ENCODE measurements at places on chromosomes 16 and 17.

DNA sequence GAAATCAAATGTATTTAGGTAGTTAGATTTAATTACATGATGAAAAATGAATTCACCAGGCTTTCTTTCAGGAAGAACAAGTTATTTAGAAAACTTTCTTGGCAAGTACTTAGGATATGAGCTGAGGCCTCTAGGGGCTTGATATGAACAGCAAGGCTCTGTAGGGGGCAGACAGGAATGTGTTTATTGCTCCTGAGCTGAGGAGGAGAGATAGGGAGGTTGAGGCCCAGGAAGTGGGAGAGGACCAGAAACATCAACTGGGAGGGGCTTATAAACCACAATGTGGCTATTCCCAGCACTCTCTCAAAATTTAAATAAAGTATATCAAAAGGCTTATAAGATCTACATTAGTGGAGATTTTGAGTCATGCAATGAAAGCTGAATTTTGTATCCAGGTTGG, 154.0 kb upstream of the MAF start:
- DNase-seq, result no peak

GRCh38 chr17:30380643-30381339, 2.1 kb downstream of the CPD start:
- DNase-seq, result no peak

- no peak for DNase-seq
These were observed 513 bp downstream of the CRLF3 start for GRCh38 chr17:30824002-30824355.

- no peak for DNase-seq
These were observed 194.5 kb downstream of the FOXL1 start for GRCh38 chr16:86772671-86773353.

- no peak for DNase-seq
These were observed 29.5 kb upstream of the DNAI2 start for GRCh38 chr17:74244548-74244947.

- DNase-seq, result no peak
These were observed 3.2 kb downstream of the DNAH17 start for GRCh38 chr17:78573955-78574354.

GRCh38 chr16:31428279-31428597, at the start of gene COX6A2:
Gene COX6A2 (minus strand): TSS chr16:31428360. CDS start chr16:31428325, 35 bp downstream.
- no peak for DNase-seq

DNA sequence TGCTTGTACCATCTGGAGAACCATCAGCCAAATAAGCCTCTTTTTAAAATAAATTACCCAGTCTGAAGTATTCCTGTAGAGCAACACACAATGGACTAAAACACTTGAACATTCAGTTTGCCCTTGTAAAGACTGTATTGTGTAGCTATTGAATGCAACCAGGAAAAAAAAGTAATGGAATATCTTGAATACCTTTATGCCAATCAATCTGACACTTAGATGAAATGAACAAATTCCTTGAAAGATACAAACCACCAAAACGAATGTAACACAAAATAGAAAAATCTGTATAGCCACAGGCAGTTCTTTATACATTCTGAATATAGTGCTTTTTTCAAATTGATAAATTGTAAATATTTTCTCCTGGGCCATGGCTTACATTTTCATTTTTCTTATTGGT, 63.3 kb upstream of the KCNJ16 start:
- no peak for DNase-seq

GRCh38 chr17:81561494-81561885, 9.3 kb upstream of the FAAP100 start:
- DNase-seq, result no peak

DNA sequence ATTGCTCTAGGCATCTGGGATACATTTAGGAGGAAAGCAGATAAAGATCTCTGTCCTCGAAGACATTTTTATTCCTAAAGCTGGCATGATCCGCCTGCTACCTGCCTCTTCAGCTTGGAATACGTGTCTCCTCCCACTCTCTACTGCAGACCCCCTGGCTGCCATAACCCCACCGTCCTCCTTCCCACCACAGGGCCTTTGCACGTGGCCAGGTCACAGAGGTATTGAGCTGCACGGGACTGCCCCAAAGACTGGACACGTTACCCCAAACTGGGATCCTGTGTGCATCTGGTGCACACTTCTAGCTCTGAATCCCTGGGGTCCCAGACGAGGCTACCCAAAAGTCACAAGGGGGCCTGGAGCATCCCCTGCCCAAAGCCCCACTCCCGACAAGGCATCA, 351.2 kb upstream of the EEF2KMT start:
- DNase-seq, result no peak

DNA sequence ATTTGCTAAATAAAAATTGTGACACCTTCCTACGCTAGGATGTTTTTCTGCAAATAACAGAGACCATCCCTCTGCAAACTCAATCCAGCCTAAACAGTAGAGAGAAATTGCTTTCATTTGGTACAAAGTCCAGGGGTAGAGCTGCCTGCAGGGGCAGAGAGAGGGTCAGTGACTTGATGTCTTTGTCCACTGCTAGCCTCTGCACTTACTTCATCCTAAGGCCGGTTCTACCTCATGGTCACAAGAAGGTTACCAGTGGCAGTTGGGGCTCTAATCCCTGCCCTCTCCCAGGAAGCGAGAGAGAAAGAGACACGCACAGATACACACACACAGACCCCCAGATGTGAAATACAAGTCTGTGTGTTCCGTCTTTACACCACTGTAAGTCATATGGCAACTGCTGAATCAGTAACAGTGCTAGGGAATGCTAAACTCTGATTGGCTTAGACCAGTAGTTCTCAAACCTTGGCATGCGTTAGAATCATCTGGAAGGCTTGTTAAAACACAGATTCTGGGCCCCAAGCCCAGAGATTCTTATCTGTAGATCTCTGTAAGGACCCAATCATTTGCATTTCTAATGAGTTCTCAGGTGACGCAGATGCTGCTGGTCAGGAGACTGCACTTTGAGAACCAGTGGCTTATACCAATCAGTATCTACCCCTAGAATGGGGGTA, 13.1 kb upstream of the LPCAT2 start:
- no peak for DNase-seq

DNA sequence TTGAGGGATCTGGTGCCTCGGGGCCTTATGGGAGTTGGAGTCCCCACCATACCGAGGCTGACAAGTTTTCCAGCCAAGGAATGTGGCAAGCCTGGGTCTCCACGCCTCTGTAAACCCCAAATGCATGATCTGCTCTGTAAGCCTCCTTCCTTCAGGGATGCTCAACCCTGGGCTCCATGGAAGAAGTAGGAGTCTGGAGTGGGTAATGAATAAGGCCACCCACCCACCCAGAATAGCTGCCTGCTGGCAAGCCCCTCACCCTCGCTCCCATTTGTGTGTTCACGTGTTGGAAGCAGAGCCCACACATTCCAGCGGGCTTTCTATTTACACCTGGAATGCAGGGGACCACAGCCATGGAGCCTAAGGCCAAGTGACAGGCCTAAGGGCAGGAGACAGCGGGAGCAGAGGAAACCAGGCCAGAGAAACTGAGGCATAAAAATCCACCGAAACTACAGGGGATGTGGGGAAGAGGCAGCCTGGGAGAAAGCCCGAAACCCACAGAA, 4.4 kb downstream of the DLG4 start:
- DNase-seq, result no peak

GRCh38 chr16:66360624-66361324, 5.7 kb upstream of the CDH5 start:
- DNase-seq, result no peak

DNA sequence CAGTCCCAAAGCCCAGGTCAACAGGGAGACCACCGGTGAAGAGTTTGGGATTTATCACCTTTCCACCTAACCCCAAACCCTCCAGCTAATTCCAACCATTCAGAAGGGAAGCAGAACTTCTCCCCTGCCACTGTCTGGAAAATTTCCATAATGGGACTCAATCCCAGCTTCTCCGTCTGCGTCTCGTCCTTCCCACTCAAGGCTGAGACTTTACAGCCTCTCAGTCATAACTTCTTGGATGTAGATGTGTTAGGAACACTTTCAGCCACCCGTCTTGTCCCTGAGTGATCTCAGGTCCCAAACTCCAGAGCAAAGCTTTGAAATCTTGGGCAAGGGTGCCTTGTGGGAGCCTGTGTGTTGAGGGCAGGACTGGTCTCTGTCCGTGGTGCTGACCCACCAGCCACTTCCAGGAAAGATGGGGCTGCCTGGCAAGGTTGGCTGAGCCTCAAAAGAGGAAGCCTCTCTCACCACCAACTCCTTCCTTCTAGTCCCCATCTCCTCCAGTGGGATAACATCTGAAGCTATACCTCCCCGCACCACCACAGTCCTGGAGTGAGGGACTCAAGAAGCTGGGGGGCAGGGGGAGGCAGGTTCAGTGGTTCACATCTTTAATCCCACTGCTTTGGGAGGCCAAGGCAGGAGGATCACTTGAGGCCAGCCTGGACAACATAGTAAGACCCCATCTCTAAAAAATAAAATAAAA, 9.3 kb downstream of the GAS2L2 start:
- no peak for DNase-seq

GRCh38 chr16:85605912-85606841, 6.9 kb upstream of the GSE1 start:
- no peak for DNase-seq

DNA sequence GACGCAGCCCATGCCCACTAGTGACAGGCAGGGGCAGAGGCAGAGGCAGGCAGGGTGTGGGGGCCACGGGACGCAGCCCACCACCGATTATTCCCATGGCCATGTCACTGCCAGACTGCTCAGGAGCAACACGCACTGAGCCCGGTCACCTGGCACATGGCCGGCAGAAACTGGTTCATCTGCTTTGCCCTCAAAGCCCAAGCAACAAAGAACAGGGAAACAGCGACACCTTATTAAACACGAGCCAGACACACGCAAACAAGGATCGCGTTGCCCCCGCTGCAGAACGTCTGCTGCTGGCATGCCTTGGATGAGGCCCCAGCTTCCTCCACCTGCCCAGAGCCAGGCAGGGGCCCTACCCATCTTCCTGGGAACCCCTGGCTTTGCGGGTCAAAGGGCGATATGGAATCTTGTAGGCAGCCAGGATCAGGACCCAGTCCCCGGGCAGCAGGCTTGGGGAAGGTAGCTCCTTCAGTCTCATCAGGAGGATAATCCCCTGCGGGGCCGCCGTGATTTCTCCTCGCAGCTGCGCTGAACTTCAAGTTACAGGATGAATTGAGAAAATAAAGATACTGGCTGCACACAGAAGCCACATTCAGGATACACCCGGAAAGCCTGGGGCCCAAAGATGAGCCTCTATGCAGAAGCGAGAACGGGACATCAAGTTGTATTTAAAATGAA, 4.8 kb downstream of the TBC1D16 start:
- DNase-seq, result no peak

DNA sequence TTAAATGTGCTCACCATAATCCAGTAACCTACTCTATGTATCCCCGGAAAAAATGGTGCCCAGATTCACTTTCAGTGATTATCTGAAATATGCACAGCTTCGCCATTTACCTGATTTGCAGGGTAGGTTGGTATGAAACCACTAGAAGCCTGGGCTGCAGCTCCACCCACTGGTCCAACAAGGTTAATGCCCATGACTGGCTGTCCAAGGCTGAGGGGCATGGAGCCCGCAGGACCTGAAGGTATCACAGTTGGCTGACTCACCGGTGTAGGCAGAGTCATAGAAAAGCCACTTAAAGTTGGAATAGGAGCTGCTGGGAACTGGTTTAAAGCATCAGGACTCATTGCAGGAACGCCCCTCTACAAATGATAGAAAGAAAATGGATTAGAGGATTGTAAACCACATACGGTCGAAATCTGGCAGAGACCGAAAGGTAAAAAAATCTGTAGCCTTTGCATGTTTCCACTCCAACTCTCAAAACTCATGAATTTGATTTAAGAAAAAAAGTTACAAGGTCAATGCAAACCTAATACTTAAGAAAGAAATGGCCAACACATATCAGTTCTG, 38.6 kb downstream of the SYNRG start:
- DNase-seq, result no peak

GRCh38 chr17:49572226-49572625, 3.4 kb upstream of the NXPH3 start:
- DNase-seq, result no peak

- DNase-seq, result no peak
These were observed 3.1 kb upstream of the KCNJ12 start for GRCh38 chr17:21373036-21373435.

DNA sequence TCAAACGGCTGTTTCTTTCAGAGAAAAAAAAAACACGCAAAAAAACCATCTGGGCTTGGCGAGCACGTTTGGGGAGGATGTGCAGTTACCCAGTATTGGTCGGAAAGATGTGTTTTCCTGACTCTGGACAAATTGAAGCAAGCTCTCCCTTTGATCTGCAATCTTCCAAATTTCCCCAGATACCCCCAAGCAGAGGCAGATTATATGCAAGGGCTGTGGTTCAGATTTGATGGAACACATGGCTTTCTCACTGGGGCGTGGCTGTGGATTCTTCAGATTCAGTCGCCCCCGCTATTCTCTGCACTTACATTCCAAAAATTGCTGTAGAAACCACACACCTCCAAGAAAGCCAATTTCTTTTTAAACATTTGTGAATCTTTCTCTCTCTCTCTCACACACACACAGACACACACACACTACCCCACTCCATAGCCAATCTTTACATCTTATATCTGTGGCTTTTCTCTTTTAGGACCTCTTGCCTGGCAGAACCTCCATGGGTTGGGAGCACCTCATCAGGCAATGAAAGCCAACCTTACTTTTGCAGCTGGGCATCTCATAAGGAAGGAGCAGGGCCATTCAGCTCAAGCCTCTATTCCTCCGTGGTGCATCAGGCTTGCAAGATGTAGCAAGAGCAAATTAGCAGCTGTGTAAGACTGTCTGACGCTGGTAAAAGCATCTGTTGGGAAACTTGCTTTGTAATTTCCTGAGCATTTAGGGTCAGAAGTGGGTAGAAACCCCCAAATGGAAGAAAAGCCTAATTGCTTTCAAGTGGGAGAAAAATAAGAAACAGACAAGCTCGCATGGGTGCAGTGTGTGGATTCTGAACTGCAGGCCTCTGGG, 103.9 kb upstream of the FAM20A start:
- DNase-seq, result no peak

DNA sequence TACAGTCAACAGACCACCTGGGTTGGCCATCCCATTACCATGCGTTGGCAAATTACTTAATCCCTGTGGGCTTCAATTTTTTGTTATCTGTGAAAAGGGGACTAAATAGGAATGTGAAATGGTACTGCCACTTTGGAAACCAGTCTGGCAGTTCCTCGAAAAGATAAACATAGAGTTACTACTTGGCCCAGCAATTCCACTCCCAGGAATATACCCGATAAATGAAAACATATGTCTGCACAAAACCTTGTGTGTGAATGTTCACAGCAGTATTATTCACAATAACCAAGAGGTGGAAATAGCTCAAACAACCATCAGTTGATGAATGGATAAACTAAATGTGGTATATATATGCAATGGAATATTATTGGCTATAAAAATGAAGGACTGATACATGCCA, 87.9 kb downstream of the TANGO6 start:
- no peak for DNase-seq

DNA sequence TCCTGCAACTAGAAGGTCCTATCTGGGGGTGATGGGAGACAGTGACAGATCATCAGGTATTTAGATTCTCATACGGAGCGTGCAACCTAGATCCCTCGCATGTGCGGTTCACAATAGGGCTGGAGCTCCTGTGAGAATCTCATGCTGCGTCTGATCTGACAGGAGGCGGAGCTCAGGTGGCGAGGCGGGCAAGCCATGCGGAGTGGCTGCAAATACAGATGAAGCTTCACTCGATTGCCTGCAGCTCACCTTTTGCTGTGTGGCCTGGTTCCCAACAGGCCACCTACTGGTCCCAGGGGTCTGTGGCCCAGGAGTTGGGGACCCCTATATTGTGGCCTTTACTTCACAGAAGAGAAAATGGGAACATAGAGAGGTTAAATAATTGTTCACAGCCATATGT, 200.4 kb downstream of the IRF8 start:
- DNase-seq, result no peak

Measured in naive B cell (primary cell).